A172 (cell line): ENCODE measurements at places on chromosomes 16 and 17.

DNA sequence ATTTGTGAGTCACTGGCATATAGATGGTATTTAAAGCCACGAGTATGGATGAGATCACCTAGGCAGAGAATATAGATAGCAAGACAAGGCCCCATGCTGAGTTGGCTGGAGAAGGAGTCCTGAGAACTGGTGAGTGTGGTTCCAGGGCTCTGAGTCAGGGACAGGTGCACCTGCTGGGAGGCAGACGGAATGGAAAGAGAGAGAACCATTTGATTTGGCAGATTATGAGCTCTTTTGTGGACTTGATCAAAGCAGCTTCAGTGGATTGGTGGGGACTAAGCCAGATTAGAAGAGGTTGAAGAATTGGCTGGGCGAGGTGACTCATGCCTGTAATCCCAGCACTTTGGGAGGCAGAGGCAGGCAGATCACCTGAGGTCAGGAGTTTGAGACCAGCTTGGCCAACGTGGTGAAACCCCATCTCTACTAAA is 4.3 kb upstream of the C16orf92 start:
- DNase-seq, result peak; percentile 64

- no peak for DNase-seq
Observed at GRCh38 chr17:45703348-45703747, 80.8 kb upstream of the CRHR1 start.

DNA sequence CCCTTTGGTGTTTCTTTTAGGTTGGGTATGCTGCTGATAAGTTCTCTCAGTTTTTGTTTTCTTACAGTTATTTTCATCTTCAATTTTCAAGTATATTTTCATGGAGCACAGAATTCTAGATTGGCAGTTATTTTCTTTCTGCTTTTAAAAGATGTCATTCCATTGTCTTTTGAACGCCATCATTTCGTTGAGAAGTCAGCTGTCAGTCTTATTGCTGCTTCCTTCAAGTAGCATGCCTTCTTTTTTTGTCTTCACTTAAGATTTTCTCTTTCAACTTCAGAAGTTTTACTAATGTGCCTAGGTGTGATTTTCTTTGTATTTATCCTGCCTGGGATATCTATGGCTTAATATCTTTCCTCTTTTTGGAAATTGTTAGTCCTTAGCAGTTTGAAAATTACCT is 262.2 kb upstream of the PMFBP1 start:
- DNase-seq, result peak; percentile 14

DNA sequence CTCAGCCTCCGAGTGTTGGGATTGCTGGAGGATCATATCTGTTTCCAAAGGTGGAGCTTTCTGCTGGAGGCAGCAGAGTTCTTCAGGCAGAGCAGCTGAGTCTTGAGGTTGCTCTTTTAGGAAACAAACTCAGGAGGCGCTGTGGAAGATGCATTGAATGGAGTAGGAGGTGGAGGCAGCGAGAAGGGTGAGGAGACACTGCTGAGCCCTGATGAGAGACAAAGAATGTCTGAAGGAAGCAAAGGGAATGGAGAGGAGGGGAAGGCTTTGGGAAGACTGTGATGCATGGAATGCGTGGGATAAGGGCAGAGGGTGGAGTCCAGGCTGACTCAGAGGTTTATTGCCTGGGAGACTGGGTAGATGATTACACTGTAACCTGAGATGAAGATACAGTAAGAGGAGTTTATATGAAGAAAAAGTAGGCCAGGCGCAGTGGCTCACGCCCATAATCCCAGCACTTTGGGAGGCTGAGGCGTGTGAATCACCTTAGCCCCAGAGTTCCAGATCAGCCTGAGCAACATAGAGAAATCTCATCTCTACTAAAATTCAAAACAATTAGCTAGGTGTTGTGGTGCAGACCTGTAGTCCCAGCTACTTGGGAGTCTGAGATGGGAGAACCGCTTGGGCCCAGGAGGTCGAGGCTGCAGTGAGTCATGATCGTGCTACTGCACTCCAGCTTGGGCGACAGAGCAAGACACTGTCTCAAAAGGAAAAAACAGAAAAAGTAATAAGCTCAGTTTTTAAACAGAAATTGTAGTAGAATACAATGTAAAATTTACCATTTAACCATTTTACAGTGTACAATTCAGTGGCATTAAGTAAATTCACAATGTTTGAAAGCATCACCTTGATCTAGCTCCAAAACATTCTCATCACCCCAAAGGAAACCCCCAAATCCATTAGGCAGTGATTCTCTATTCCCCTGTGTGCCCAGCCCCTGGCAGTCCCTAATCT is 17.8 kb upstream of the TMEM219 start:
- peak; percentile 100 for DNase-seq

DNA sequence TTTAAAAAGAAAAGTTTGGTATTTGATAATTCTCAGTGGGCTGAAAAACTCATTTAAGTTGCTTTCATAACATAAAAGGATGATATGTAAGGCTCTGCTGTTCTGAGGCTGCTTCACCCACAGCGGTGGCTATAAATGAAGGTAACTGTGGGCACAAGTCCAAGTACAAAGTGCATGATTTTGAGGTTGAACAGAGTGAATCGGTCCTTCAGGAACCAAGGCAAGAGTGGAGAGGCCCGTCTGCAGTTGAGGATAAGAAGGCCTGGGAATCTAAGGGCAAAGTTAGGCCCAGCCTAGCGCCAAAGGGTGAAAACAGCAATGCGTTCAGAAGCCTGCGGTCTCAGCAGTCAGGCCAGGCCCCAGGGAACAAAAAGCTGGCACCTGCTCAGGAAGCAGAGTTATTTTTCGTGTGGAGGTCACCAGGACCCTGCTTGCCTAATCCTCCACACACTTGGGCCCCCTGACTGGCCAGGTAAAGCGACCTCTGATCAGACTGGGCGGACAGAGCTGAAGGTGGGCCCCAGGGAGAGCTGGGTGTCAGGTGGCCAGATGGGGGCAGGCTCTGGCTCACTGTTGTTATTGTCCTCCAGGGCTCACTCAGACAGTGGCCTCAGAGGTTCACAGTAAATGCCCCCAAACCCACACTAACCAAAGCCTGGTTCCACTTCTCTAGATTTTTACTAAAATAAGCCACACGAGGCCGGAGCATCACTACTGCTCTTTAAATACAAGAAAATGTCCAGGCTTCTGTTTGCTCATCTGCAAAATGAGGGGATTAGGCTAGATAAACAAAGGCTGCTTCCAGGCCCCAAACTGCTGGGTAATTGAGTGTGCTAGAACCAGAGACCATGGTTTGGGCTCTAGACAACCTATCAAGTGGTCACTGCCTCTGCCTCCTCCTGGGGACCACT is 46.5 kb downstream of the TEX2 start:
- no peak for DNase-seq
